ENCODE measurements at places on chromosomes 5 and 9.

GRCh38 chr5:104646416-104646815 is 1083.8 kb upstream of the NUDT12 start:
- DNase-seq: no peak

- no peak for DNase-seq
These were observed 1143.2 kb upstream of the CDH6 start for GRCh38 chr5:30050056-30050815.

GRCh38 chr5:150636391-150637244 is 3.8 kb upstream of the SYNPO start:
- no peak for DNase-seq

DNA sequence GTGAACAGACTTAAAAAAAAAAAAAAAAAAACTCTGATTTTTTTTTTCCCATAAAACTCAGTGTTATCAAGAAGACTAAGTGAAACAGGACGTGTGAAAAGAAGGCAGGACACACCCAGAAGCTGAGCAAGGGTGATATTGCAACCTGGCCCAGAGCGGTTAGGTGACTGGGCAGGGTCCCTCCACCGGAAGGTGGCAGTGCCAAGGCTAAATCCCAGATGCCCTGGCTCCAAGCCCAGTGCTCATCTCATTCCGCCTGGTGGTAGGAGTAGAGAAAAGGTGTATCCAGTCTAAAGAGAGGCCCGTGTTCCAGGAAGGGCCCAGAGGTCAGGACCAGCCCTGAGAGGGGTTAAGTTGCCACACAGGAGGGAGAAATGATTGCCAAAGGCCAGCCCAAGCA is 51.5 kb upstream of the SAP30L start:
- DNase-seq: no peak

- DNase-seq: no peak
These were observed 1.3 kb upstream of the ISL1 start for GRCh38 chr5:51381761-51382474.

DNA sequence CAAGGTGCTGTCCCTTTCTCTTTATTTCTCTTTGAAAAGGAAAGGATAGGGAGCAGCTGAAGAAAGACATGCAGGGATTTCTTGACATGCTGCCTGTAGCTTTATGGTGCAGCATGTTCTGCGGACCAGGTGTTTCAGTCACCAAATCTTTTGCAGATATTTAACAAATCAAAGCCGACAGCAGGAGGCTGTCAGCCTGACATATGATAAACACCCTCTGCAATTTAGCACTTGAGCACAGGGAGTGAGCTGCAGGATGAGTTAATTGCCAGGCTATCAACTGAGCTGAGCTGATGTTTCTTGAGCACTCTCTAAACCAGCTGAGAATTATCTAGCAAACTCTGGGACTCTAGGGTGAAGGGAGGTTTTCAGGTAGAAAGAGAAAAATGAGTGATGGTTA is 212.8 kb upstream of the ATP10B start:
- no peak for DNase-seq

GRCh38 chr5:103263054-103263453 is 4.5 kb downstream of the MACIR start:
- no peak for DNase-seq

DNA sequence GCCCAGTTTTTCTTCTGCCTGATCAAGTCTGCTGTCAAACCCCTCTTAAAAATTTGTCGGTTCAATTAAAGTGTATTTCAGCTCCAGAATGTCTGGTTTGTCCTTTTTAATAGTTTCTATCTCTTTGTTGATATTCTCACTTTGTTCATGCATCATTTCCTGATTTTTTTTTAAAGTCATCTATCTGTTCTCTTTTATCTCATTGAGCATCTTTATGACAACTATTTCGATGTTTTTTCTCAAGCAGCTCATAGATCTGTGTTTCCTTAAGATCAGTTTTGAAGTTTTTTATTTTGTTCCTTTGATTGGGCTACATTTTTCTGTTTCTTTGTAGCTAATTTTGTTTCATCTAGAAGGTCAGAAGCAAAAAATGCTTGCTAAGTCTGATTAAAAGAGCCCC is 53.7 kb downstream of the FGD3 start:
- DNase-seq: no peak

- no peak for DNase-seq
These were observed 77.1 kb downstream of the PPARGC1B start for GRCh38 chr5:149807176-149807575.

DNA sequence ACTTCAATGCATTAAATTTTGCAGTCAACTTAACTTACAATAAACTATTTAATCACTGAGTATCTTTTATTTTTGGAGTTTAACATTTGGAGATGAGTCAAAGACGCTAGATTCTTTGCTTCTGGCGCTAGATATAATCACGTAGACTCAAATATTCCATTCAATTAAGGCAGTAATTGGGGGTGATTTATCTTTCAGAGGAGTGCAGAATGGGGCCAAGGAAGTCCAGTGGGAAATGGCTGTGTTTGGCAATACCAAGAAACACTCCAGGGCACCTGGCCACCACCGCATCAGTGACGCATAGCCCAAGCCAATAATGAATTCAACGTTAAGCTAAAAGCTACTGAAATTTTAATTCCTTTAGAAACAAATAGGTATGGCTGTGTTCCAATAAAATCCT is 81.2 kb downstream of the PHAX start:
- no peak for DNase-seq

DNA sequence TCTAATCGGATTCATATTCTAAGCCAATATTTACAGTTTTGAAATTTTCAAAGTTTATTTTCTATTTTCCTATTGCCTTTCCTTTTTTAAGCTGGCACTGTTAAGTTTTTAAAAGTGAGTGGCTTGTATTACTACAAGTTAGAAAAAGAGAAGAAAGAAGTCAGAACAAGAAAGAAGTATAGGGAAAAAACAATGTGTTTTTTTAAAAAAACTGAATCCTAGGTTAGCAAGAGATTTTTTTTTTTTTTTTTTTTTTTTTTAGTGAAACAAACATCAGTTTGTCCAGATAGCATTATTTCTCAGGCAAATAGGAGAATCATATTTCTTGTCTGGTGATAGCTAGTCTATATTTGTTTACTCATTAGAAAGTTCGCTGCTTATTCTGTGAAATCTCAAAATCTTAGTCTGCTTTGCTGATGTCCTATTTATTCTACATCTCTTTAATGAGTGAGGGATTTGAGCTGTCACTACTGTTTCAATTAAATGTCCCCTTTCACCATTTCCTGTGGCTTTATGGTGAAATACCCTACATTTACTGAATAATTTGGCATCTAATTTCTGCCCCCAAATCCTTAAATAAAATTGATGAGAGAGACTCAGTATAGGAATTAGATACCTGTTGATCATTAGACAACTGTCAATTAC is 19.1 kb upstream of the LMNB1 start:
- no peak for DNase-seq
